ENCODE measurements at places on chromosomes 1 and 21. TPM values are rescaled to one million over a fixed set of nuclear protein-coding genes. Genes with fewer than 3 reads are reported as not detected.

The PRDX6 gene
- 323 TPM for total RNA-seq

The CFHR4 gene
- total RNA-seq, result not detected

The AGMAT gene
- 6.1 TPM for total RNA-seq

The ENAH gene
- total RNA-seq, result 77.8 TPM

The GABPB2 gene
- total RNA-seq, result 3.9 TPM

The PLEKHN1 gene
- 4.9 TPM for total RNA-seq

The HES2 gene
- total RNA-seq, result 3.5 TPM

The KCNAB2 gene
- 10.5 TPM for total RNA-seq

The SLC45A1 gene
- total RNA-seq, result 2.5 TPM

The PRELP gene
- total RNA-seq, result not detected

The KIF21B gene
- total RNA-seq, result 3.8 TPM

The TINAGL1 gene
- 0.50 TPM for total RNA-seq

The TESK2 gene
- total RNA-seq, result 0.33 TPM

The TSNAX gene
- total RNA-seq, result 39.2 TPM

The OTUD3 gene
- 3.0 TPM for total RNA-seq

The PERM1 gene
- total RNA-seq, result 0.08 TPM

The KANK4 gene
- 0.48 TPM for total RNA-seq

The OR2T35 gene
- not detected for total RNA-seq

The SPRR1B gene
- not detected for total RNA-seq

The KCNQ4 gene
- total RNA-seq, result 0.14 TPM

The KRTAP6-3 gene
- total RNA-seq, result not detected

The PKP1 gene
- not detected for total RNA-seq

The MAP3K21 gene
- 12.0 TPM for total RNA-seq

The LCE3D gene
- 0.59 TPM for total RNA-seq

The HOOK1 gene
- total RNA-seq, result 0.24 TPM

The DHDDS gene
- 22.1 TPM for total RNA-seq

The UROD gene
- total RNA-seq, result 42.9 TPM

The TNFRSF9 gene
- total RNA-seq, result 3.4 TPM

The OR6K3 gene
- not detected for total RNA-seq

The HHIPL2 gene
- total RNA-seq, result 9.8 TPM

The RNF186 gene
- not detected for total RNA-seq

The KAZN gene
- 3.8 TPM for total RNA-seq

The CPTP gene
- total RNA-seq, result 19.1 TPM

The HEYL gene
- total RNA-seq, result 3.1 TPM

The ACBD6 gene
- 54.7 TPM for total RNA-seq

The PODN gene
- not detected for total RNA-seq

The PTPRU gene
- 7.0 TPM for total RNA-seq

The ANXA9 gene
- total RNA-seq, result 0.83 TPM

The LPAR3 gene
- 0.21 TPM for total RNA-seq

The GRHL3 gene
- 0.53 TPM for total RNA-seq

The CLIC6 gene
- total RNA-seq, result 0.04 TPM

The KRTAP19-3 gene
- not detected for total RNA-seq

The TMEM167B gene
- 13.3 TPM for total RNA-seq

The TMEM125 gene
- total RNA-seq, result not detected

The SYT6 gene
- 0.66 TPM for total RNA-seq

The GMEB1 gene
- total RNA-seq, result 6.4 TPM

The LIPI gene
- not detected for total RNA-seq

The DMBX1 gene
- 0.76 TPM for total RNA-seq

Measured in A549 treated with CpdA at 1 μM for 4 hours (cell line).